ENCODE measurements at places on chromosomes 2 and 18.

DNA sequence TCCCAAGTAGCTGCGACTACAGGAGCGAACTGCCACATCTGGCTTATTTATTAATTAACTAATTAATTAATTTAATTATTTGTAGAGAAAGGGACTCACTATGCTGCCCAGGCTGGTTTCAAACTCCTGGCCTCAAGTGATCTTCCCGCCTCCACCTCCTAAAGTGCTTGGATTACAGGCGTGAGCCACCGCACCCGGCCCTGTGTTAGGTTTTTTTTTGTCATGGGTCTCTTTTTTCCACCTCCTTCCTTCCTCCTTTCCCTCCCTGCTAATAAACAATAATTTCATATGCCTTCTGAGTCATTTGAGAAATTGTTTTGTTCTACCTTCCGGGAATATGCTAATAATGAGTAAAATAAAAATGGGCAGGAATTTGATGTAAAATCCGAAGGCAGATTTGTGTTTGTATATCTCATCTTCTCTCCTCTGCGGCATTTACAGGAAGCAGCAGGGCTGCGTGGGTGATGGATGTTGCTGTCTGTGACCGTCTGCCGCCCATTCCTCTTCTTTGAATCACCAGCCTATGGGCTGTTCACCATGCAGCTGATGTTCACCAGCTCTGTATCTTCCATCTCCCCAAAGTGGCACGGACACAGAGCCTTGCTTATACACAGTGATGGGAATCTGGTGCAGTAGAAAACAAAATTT lies 89.9 kb downstream of the ACSL3 start:
- no peak for DNase-seq

GRCh38 chr2:219076253-219076652 lies 15.5 kb upstream of the IHH start:
- DNase-seq, result no peak

DNA sequence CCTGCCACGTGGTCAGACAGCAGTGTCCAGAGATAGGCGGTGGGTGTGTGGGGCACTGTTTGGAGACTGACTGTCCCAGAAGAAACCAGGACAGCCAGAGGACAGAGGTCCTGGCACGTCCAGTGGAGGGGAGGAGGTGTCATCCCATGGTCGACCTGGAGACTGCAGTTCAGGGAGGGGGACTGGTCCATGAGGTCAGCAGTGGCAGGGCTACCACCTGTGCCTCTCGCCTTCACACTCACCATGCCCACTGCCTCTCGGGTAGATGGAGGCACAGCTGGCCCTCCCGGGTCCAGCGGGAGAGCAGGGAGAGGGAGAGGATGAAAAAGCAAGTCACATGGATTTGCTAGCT lies 53.9 kb downstream of the INHBB start:
- DNase-seq, result no peak

DNA sequence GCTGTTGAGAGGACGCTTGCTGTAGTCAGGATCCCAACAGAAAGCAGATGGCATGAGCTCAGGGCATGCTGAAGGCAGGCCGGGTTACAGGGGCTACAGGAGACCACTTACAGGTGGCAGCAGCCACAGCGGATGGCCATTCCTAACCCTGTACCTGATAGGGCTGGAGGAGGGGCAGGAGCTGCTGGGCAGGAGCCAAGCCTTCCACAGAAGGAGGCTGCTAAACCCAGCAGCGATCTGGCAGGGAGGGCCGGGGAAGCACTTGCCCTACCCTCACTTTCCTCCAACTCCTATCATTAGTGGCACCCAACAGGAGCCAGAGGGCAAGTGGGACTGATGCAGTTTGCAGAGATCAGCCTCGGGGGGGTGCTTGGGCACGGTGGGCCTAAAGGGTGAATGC lies 2.0 kb downstream of the ASB18 start:
- no peak for DNase-seq

DNA sequence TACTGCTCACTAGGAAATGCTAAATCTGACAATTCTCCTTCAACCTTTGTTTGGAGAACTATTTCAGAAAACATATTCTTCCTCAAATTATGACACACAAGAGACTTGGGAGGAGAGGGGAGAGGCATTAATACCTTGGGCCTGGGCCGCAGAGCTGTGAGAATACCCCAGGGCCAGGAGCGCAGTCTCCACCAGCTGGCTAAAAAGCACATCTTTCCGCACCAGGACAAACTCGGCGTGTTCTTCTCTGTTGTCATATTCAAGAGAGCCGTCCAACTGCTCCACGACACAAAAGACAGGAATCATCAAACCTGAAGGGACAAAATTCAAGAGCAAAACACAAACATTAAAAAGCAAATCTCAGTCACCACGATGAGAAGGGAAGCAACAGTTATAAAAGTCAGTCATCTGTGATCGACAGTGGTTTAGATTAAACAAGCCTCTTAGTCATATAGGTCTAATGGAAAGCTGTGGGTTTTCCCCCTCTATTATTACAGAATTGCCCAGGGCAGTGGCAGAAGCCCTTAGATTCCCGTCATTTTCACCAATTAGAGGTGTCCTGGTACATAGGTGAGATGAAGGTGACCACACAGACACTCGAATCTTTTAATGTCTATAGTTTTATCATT lies 24.4 kb downstream of the SATB2 start:
- DNase-seq, result no peak

- no peak for DNase-seq
Observed at GRCh38 chr2:221943076-221943810, 355.6 kb downstream of the PAX3 start.
